ENCODE measurements at places on chromosomes 11 and 22. TPM values are rescaled to one million over a fixed set of nuclear protein-coding genes. Genes with fewer than 3 reads are reported as not detected.

DNA sequence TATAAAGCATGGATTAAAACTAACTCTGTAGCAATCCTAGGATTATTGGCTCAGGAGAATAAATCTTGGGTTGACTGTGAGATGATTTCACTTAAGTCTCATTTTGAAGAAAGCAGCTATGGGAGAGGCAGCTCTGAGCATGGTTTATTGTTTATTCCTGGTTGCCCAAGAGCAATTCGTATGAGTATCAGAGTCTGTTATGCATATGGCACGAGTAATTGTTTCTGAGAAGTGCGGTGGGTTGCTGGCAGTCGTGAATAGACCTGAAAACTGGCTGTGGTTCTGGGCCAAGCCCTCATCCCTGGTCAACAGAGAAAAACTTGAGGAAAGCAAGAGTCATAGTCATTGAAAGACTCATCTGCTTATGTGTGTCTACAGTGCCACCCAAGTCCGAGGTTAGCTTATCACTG lies 26.8 kb downstream of the DIXDC1 start:
- H3K36me3 ChIP-seq = peaks cover 6% of the 10 kb centered on the region
- no peak overlapping the region for H3K4me3 ChIP-seq
- H3K4me1 ChIP-seq = no peaks in the 10 kb centered on the region
- H3K27ac ChIP-seq = no peak overlapping the region

GRCh38 chr11:132062541-132062940 lies 692.1 kb downstream of the NTM start:
- peaks cover 7% of the 10 kb centered on the region for H3K36me3 ChIP-seq
- DNase-seq = no peak
- H3K4me1 ChIP-seq = peaks cover 78% of the 10 kb centered on the region
- H3K4me3 ChIP-seq = no peak overlapping the region

- peak overlapping the region; percentile 93 for H3K27ac ChIP-seq
- peaks cover 7% of the 10 kb centered on the region for H3K36me3 ChIP-seq
- H3K4me3 ChIP-seq = peak overlapping the region; percentile 10
- H3K4me1 ChIP-seq = peaks cover 30% of the 10 kb centered on the region
Observed at GRCh38 chr22:43377896-43378704, 33.7 kb upstream of the MPPED1 start.

DNA sequence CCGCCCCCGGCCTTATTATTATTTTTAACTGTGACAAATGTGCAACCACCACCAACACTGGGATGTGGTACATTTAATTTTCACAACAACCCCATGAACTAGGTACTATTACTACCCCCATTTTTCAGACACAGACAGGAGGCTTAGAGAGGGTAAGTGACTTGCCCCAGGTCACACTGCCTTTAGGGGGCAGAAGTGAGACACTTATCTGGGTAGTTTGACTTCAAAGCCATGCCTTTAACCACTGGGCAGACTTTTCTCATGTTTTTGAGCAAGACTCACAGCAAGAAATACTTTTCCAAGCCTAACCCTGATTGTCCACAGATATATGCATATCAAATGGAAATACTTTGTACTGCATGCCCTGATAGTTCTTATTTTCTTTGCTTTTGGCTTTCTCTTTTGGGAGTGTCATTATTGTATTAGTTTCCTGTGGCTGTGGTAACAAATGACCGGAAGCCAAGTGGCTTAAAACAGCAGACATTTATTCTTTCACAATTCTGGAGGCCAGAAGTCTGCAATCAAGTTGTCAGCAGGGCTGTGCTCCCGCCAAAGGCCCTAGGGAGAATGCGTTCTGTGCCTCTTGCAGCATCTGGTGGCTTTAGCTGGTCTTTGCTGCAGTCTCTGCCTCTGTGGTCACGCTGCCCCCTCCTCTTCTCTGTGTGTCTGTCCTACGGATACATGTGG lies 110.8 kb downstream of the GRIK4 start:
- no peak overlapping the region for H3K4me3 ChIP-seq
- H3K27me3 ChIP-seq = peaks cover 6% of the 10 kb centered on the region
- DNase-seq = no peak
- peaks cover 4% of the 10 kb centered on the region for H3K4me1 ChIP-seq

DNA sequence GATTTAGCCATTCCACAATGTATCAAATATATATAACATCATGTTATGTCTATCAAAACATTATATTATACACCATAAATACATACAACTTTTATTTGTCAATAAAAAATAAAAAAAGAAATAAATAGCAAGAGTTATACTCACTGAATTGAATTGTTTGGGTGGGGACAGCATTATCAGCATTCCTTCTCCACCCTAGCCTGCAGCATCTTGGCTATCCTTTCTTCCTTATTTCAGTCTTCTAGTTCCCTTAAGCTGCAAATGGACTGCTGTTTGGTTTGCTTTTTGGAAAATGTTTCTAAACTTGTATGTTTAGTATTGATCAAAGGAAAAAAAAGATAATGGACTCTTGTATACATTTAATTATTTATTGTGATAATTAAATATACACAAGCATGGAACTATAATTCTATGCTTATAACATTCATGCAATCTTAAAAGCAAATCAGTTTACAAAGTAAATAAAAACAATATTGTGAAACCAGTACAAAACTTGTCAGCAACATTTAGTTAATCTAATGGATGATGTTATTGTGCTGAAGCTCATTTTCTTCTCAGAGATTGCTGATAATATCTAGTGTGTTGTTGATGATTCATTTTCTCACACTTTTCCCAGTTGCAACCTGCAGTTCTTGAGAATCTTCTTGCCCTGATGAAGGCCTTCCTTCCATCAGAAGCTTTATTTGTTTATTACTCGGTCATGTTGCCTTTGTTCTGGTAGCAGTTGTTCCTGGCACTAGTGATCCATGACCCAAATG lies 5.0 kb downstream of the ARHGAP42 start:
- H3K4me3 ChIP-seq = no peak overlapping the region
- peaks cover 26% of the 10 kb centered on the region for H3K4me1 ChIP-seq
- DNase-seq = no peak
- H3K27me3 ChIP-seq = no peaks in the 10 kb centered on the region

DNA sequence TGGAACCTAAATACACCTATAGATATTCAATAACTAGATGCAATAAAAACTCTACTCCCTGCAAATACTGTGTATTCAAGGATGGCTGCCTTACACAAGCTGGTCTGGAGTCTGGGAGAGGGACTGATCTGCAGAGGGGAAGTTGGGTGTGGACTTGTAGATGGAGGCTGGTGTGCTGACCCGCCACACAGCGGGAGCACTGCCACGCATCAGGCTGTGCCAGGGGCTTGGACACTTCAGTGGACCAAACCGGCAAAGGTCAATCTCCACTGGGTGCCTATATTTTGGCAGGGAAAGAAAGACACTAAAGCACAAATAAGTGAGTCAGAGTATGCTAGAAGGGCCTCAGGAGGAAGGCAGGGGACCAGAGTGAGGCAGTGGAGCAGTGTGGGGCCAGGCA lies 2.1 kb upstream of the SHANK3 start:
- H3K27ac ChIP-seq = no peak overlapping the region
- DNase-seq = no peak
- H3K27me3 ChIP-seq = peaks cover 8% of the 10 kb centered on the region
- H3K4me3 ChIP-seq = no peak overlapping the region

DNA sequence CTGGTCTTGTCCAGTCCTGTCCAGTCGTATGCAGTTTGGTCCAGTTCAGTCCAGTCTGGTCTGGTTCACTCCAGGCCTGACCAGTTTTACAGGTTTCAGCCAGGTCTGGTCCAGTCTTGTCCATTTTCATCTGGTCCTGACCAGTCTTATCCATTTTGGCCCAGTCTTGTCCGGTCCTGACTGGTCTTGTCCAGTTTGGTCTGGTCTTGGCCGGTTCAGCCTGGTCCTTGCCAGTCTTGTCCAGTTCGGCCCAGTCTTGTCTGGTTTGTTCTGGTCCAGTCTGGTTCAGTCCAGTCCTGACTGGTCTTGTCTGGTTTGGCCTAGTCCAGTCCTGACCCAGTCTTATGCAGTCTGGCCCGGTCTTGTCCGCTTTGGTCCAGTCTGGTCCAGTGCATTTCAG lies 380.2 kb downstream of the OR4C45 start:
- no peaks in the 10 kb centered on the region for H3K36me3 ChIP-seq
- H3K4me1 ChIP-seq = no peaks in the 10 kb centered on the region
- H3K27ac ChIP-seq = no peak overlapping the region
- H3K4me3 ChIP-seq = no peak overlapping the region

DNA sequence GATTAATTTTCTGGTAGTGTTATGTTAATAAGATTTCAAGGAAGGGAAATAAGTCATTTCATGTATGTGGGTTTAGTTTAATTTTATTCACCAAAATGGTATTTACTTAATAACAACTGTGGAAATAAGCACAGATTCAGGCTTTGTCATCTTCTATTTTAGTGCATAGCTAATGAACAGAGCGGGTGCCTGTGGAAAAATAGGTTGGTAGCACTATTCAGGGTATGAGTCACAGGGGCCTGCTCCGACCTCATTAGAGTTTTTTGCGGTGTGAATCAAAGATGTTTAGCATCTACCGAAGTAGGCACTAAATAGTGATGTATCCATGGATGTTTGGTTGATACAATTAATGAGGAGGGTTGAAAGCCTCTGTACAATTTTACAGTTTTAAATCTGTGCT lies 78.2 kb downstream of the FAT3 start:
- no peak for DNase-seq
- H3K4me3 ChIP-seq = no peak overlapping the region

DNA sequence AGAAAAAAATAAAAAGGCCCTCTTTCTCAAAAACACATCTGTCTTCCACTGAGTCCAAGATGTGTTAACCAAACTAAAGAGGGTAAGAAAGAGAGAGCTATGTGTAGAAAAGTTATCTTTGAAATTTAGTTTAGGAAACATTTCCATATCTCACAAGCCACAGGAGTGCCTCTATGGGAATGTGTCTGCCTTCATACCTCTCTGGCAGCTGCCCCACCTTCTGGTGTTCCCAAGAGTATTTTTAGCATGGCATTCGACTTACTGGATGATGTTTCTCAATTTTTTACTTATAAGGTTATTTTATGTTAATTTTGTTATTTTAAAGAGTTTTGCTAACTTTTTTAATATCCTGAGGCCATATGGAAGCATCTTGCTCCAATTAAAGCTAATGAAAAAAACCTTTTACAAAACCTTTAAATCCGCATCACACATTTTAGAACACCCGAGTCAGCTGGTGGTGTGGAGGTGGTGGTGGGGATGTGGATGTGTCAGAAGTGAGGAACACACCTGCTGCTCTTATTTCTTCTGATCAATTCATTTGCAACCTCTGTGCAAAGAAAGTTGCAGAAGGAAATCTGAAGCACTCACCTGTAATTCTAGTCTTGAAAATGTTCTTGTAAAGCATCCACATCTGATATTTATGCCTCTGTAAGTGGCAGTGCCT lies 112.2 kb downstream of the NCAM1 start:
- no peaks in the 10 kb centered on the region for H3K4me1 ChIP-seq
- DNase-seq = no peak
- H3K27ac ChIP-seq = no peak overlapping the region
- no peaks in the 10 kb centered on the region for H3K36me3 ChIP-seq
- no peak overlapping the region for H3K4me3 ChIP-seq

DNA sequence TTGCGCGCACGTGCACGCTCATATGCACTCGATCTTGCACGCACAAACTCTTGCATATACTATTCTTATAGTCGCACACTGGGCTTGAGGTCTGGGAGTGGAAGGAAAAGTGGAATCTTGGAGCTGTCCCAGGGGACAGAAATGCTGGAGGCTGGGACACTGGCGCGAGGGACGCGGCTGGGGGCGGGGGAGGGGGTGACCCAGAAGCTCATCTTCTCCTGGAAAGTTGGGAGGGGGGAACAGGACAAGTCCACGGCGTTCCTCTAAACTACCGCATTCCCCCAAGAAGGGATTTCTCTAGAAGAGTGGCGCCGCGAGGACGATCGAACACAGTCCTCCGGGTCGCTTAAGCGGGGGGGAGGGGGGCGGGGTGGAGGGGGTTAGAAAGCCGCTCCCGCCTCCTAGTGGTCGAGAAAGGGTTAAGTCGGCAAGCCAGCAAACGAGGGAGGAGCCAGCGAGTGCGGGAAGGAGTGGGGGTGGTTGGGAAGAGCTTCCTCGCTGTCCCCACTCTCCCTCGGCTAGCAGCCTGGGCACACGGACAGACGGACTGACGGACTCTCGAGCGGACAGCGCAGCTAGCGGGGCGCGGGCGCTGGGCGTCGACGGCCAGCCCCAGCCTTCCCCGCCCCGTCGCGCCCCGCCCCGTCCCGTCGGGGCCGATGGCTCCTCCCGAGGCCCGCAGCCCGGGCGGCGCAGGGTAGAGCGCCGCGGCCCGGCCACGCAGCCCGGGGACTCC lies at the start of gene RTN4RL2:
Gene RTN4RL2, plus strand, starts transcription at position 507 of the 736 bp plus-strand sequence. CDS start 338 bp downstream, outside the sequence.
- peaks cover 24% of the 10 kb centered on the region for H3K4me1 ChIP-seq
- H3K27ac ChIP-seq = peak within 1 kb of the TSS; percentile 37
- no peak for DNase-seq
- no peaks in the 10 kb centered on the region for H3K36me3 ChIP-seq
- peak within 1 kb of the TSS; percentile 63 for H3K4me3 ChIP-seq

DNA sequence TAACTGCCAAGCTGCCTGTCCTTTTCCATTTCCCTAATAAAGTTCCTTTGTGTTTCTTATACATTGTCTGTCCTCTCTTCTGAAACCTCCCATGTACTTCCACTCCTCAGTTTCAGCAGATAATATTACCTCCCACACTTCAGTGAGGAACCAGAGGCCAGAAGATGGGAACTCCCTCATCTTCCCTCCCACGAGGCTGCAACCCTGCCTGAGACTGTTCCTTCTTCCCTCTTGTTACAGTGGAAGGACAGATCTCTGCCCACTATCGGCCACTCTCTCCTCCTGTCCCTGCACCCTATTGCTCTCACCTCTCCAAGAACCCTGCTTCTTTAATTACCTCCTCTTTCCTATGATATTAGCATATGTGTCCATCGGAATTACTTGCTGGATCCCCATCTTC lies 38.1 kb upstream of the SWAP70 start:
- H3K4me1 ChIP-seq = peaks cover 7% of the 10 kb centered on the region
- H3K27me3 ChIP-seq = no peaks in the 10 kb centered on the region
- no peaks in the 10 kb centered on the region for H3K36me3 ChIP-seq
- H3K27ac ChIP-seq = no peak overlapping the region

DNA sequence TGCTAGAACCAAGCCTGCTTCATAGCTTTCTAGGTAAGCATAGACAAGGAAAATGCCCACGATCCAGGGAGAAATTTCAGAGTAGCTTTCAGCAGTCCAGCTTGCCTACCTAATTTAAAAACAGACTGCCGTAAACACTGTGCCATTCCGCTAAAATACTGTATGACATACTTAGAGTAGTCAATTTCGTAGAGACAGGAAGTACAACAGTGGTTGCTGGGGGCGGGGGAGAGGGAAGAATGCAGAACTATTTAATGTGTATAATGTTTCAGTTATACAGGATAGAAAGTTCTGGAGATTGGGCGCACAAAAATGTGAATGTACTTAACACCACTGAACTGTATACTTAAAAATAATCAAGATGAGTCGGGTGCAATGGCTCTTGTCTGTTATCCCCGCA lies 56.7 kb downstream of the C11orf58 start:
- peak overlapping the region; percentile 1 for H3K27ac ChIP-seq
- DNase-seq = no peak
- no peaks in the 10 kb centered on the region for H3K36me3 ChIP-seq
- peaks cover 39% of the 10 kb centered on the region for H3K4me1 ChIP-seq
- H3K27me3 ChIP-seq = no peaks in the 10 kb centered on the region
- H3K4me3 ChIP-seq = no peak overlapping the region

C11orf97 gene
- total RNA-seq = not detected

GRK3 gene
- total RNA-seq = 3.6 TPM

CCDC116 gene
- 0.85 TPM for total RNA-seq

SLCO2B1 gene
- 19.2 TPM for total RNA-seq

RPUSD4 gene
- 16.1 TPM for total RNA-seq

CNGA4 gene
- total RNA-seq = 0.22 TPM

VPREB1 gene
- total RNA-seq = not detected

PHLDA2 gene
- total RNA-seq = 63.9 TPM

SLC22A25 gene
- total RNA-seq = not detected

MUC2 gene
- total RNA-seq = not detected

VWCE gene
- total RNA-seq = 4.1 TPM

PPP1R14B gene
- 322 TPM for total RNA-seq

PACSIN3 gene
- 69.4 TPM for total RNA-seq

ZC3H12C gene
- 10.2 TPM for total RNA-seq

OVOL1 gene
- total RNA-seq = 0.12 TPM

Data from chondrocyte (in vitro differentiated cells).